ENCODE measurements at places on chromosomes 11 and 22.

DNA sequence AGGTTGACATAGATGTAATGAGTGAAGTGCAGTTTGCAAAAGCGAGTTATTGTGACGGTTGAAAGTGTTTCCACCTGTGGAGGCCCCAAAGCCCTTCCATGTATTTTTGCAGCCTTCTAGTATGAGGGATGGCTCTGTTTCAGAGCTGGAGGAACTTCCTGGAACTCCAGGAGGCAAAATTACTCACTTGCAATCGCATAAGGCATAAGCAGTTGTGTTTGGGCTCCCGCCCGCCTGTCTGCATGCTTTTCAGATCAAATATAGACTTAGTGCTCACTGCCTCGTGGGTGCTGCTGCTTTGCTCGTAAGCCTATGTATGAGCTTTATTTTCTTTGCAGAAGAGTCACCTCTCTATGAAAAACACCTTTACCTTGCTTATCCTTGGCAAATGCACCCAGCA lies 146.8 kb upstream of the LARGE1 start:
- no peak overlapping the region for H3K27ac ChIP-seq
- no peak for DNase-seq
- no peaks in the 10 kb centered on the region for H3K27me3 ChIP-seq
- H3K4me1 ChIP-seq, result no peaks in the 10 kb centered on the region

DNA sequence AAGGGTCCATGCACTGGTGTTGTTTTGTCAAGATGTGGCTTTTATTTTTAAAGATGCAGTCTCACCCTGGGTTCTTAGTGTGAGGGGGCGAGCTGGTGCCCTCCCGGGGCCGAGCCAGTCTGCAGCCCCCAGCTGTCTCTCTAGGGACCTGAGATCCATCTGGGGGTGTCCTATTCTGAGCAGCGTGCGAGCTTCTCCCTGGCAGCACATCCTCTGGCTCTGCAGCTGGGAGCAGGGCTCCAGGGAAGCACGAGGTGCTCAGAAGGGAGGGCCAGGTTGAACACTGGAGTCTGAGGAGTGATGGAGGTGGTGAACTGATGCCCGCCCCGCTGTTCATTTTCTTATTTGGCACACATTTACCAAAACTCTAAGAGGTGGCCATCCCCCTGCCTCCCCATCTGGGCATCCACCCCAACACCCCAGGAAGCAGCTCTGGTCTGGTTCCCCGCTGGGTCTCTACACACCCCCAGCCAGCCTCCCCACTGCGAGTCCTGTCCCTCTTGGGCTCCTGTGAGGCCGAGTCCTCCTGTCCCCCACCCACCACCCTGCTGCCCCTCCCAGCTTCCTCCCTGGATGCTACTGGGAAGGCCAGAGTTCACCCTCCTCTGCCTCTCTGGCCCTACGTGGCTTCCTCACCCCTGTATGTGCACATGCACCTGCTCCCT lies 956.4 kb downstream of the BRD1 start:
- no peak overlapping the region for H3K27ac ChIP-seq
- no peaks in the 10 kb centered on the region for H3K27me3 ChIP-seq
- H3K36me3 ChIP-seq, result no peaks in the 10 kb centered on the region
- H3K4me1 ChIP-seq, result no peaks in the 10 kb centered on the region
- H3K4me3 ChIP-seq, result no peak overlapping the region

DNA sequence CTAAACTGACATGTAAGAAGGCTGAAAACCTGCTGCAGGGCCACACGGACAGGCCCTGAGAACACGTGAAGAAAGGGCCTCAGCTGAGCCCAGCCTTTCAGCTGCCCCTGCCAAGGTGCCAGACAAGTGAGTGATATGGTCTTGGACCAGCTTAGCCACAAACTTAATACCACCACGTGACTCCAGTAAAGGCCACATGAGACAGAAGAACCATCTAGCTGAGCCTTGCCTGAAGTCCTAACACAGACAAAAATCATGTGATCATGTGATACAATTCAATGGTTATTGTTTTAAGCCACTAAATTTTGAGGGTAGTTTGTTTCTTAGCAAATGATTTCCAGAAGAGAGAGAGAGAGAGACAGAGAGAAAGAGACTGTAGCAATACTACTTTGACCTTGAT lies 66.9 kb upstream of the ARHGAP20 start:
- no peaks in the 10 kb centered on the region for H3K36me3 ChIP-seq
- H3K27me3 ChIP-seq, result no peaks in the 10 kb centered on the region
- no peak overlapping the region for H3K27ac ChIP-seq
- H3K4me1 ChIP-seq, result no peaks in the 10 kb centered on the region
- no peak for DNase-seq

- H3K27me3 ChIP-seq, result no peaks in the 10 kb centered on the region
- DNase-seq, result no peak
- no peaks in the 10 kb centered on the region for H3K36me3 ChIP-seq
- H3K27ac ChIP-seq, result no peak overlapping the region
- peaks cover 23% of the 10 kb centered on the region for H3K4me1 ChIP-seq
Measured at GRCh38 chr22:42964994-42965699, 49.8 kb downstream of the PACSIN2 start.

DNA sequence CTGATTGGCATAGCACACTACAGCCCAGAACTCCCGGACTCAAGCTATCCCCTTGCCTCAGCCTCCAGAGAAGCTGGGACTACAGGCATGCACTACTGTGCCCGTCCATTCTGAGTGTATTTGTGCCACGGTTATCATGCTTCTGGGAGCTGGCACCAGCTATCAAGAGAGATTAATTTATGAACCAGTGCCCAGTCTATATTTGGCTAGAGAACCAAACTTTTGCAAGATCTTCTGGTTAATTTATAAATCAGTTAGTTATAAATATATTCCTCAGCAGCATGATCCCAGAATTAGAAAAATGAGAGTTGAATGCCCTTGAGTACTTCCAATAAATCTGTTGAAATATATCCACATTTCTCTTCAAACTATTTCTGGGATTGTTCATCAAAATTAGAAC lies 67.5 kb upstream of the OR5AN1 start:
- no peaks in the 10 kb centered on the region for H3K27me3 ChIP-seq
- H3K4me3 ChIP-seq, result no peak overlapping the region
- no peak for DNase-seq
- H3K27ac ChIP-seq, result no peak overlapping the region
- H3K36me3 ChIP-seq, result no peaks in the 10 kb centered on the region

DNA sequence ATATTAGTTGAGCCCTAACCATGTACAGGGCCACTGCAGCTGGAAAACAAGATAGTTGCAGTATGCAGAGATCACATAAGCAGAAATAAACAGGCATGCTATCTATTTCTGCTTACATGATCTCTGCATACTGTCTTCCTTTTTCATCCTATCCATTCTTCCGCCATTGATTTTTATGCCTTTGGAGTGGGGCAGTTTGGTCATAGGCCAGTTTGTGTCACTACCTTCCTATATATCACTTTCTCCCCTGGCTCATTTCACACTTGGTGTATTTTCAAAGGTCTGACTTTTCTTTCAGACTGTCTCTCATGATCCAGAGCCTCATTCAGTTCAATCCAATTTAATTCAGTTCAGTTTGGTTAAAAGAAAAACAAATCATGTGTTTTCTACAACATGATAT lies 829.6 kb downstream of the KCNA4 start:
- no peak overlapping the region for H3K27ac ChIP-seq
- no peaks in the 10 kb centered on the region for H3K36me3 ChIP-seq
- no peaks in the 10 kb centered on the region for H3K4me1 ChIP-seq
- no peak overlapping the region for H3K4me3 ChIP-seq
- DNase-seq, result no peak
- H3K27me3 ChIP-seq, result no peaks in the 10 kb centered on the region

GRCh38 chr11:12216041-12216451 lies 105.7 kb downstream of the MICAL2 start:
- peak overlapping the region; percentile 62 for H3K27ac ChIP-seq
- peak; percentile 61 for DNase-seq
- peaks cover 38% of the 10 kb centered on the region for H3K36me3 ChIP-seq
- no peaks in the 10 kb centered on the region for H3K27me3 ChIP-seq

DNA sequence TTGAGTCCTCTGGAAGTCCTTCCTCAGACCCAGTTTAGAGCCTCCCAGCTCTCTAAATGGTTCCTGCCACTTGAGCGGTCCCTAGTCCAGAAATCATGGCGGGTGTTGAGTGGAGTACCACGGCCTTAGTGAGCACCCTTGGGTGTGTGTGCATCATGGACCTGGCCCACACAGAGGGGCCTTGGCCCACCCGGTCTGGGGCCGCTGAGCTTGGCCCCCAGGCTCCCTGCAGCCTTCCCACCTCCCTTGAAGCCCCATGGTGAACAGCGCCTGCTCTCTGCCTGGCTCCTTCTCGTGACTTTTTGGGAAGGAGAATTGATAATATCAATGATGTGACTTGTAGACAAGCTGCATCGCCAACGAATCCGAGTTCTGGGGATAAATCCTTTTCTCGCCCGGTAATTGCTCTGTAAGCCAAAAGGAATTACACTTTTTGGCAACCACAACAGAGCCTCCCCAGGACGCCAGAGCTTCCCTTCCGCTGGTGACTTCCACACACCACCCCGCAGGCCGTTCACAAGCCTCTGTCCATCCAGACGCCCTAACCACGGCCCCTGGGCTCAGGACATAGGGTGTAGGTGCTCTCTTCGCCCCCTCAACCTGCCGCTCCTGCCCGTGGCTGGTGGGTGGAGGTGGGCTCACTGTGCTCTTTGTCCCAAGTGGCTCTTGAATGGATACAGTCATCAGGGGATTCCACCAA lies 93.8 kb downstream of the NECTIN1 start:
- H3K36me3 ChIP-seq, result no peaks in the 10 kb centered on the region
- H3K4me1 ChIP-seq, result no peaks in the 10 kb centered on the region
- no peak overlapping the region for H3K27ac ChIP-seq
- no peaks in the 10 kb centered on the region for H3K27me3 ChIP-seq

GRCh38 chr11:115300660-115301428 lies 203.4 kb downstream of the CADM1 start:
- H3K36me3 ChIP-seq, result no peaks in the 10 kb centered on the region
- DNase-seq, result no peak
- no peak overlapping the region for H3K27ac ChIP-seq
- H3K4me1 ChIP-seq, result no peaks in the 10 kb centered on the region
- H3K27me3 ChIP-seq, result no peaks in the 10 kb centered on the region
- H3K4me3 ChIP-seq, result no peak overlapping the region

DNA sequence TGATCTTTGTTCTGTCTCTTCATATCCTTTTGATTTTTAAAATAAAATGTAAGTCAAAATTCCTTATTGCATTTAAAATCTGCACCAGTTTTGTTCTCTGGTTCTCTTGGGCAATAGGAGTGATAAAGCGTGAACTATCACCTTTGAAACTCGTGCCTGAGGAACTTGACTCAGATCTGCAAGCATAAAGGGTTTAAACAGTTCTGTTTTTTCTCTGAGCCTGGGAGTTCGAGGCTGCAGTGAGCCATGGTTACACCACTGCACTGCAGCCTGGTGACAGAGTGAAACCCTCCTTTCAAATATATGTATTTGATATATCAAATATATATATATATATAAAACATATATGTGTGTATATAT lies 38.9 kb upstream of the CLMP start:
- H3K27ac ChIP-seq, result peak overlapping the region; percentile 76
- H3K4me3 ChIP-seq, result no peak overlapping the region
- H3K36me3 ChIP-seq, result no peaks in the 10 kb centered on the region
- no peak for DNase-seq

- H3K4me1 ChIP-seq, result no peaks in the 10 kb centered on the region
- no peak overlapping the region for H3K4me3 ChIP-seq
- no peaks in the 10 kb centered on the region for H3K36me3 ChIP-seq
- H3K27me3 ChIP-seq, result no peaks in the 10 kb centered on the region
- no peak overlapping the region for H3K27ac ChIP-seq
Measured at GRCh38 chr11:93906486-93906885, 56.1 kb upstream of the VSTM5 start.

DNA sequence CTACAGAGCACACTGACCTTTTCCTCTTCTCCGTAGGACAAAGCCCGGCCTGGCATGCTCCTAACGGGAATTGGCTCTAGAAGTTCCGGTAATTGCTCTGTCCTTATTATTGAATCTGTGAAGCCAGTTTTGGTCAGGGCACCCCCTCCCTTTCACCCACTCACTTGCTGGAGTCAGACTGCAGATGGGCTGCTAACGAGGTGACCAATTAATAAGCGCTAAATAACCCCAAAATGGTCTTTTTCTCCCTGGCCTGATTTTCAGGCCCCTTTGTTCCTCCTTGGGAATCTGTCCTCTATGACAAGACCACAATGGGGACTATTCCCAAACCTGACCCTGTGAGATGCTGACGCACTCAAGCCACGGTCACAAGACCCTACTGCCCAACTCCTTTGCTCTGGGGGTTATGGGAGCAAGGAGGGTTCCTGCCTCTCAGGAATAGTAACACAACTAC lies 610.0 kb upstream of the CADM1 start:
- no peaks in the 10 kb centered on the region for H3K4me1 ChIP-seq
- H3K36me3 ChIP-seq, result no peaks in the 10 kb centered on the region
- no peak overlapping the region for H3K27ac ChIP-seq

- no peak overlapping the region for H3K27ac ChIP-seq
- H3K4me1 ChIP-seq, result peaks cover 9% of the 10 kb centered on the region
- no peaks in the 10 kb centered on the region for H3K27me3 ChIP-seq
Measured at GRCh38 chr22:35547987-35548721, 7.5 kb downstream of the RASD2 start.

GRCh38 chr22:18152519-18152918 lies 2.5 kb downstream of the USP18 start:
- DNase-seq, result peak; percentile 58
- H3K4me1 ChIP-seq, result peaks cover 20% of the 10 kb centered on the region
- H3K27me3 ChIP-seq, result no peaks in the 10 kb centered on the region
- H3K36me3 ChIP-seq, result peaks cover under 1% of the 10 kb centered on the region

DNA sequence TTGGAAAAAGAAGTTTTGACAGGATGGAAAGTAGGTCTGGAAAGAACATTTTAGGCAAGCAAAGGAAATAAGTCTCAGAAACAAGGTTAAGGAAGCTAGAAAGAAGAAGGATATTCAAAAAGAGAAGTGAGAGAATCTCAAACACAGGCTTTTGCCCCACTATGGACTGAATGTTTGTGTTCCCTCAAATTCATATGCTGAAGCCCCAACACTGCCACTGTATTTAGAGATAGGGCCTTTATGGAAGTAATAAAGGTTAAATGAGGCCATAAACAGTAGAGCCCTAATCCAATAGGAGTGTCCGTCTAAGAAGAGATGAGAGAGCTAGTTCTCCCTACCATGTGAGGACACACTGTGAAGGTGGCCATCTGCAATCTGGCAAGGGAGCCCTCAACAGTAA lies 20.6 kb upstream of the RPS13 start:
- no peak overlapping the region for H3K4me3 ChIP-seq
- no peaks in the 10 kb centered on the region for H3K27me3 ChIP-seq
- no peak for DNase-seq
- no peaks in the 10 kb centered on the region for H3K4me1 ChIP-seq
- H3K27ac ChIP-seq, result peak overlapping the region; percentile 4

GRCh38 chr11:3964056-3964455 lies 108.6 kb downstream of the STIM1 start:
- peaks cover 8% of the 10 kb centered on the region for H3K4me1 ChIP-seq
- no peak overlapping the region for H3K27ac ChIP-seq
- peaks cover 12% of the 10 kb centered on the region for H3K36me3 ChIP-seq
- DNase-seq, result no peak
- H3K4me3 ChIP-seq, result no peak overlapping the region

Measured in natural killer cell (primary cell).